ENCODE measurements at places on chromosomes 5 and 9. TPM values are rescaled to one million over a fixed set of nuclear protein-coding genes. Genes with fewer than 3 reads are reported as not detected.

The C9 gene
- total RNA-seq: not detected

The PCDHGA4 gene
- 0.07 TPM for total RNA-seq

The TMEM215 gene
- not detected for total RNA-seq

The KIF24 gene
- total RNA-seq: 5.6 TPM

The PTPN3 gene
- total RNA-seq: 0.56 TPM

The SLC6A19 gene
- total RNA-seq: not detected

The CTNND2 gene
- not detected for total RNA-seq

The PTCD2 gene
- 10.8 TPM for total RNA-seq

- no peak for DNase-seq
Measured at GRCh38 chr9:20048437-20048836, 259.6 kb upstream of the SLC24A2 start.

DNA sequence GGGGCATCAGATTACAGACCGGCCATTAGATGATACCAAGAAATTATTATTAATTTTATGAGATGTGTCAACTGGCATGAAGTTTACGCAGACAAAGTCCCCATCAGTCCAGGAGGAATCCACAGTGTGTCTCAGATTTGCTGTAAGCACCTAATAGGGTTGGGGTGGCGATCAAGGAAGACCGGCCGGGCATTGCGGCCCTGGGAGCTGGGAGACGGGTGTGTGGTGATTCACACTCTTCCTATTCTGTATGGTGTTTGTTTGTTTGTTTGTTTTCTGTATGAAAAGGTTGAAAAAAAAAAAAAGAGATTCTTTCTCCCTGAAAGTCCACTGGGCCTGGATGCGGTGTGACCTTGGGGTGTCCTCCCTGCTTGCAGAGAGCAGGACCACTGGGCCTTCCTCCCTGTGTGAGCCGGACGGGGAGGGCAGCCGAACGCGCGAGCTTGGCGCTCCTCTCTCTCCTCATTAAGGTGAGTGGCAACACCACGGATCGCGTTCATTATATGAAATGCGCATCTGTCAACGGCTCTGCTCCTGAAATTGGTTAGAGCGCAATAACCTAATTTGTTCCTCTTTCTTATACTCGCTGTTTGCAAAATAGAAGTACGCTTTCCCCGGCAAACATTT, 15.1 kb downstream of the RASGEF1C start:
- DNase-seq: no peak

- DNase-seq: no peak
Measured at GRCh38 chr9:117135501-117136098, 279.3 kb downstream of the ASTN2 start.

- DNase-seq: no peak
Measured at GRCh38 chr5:42612750-42613366, 143.8 kb upstream of the CCDC152 start.

GRCh38 chr9:93665637-93666438, 89.5 kb downstream of the PHF2 start:
- DNase-seq: no peak

GRCh38 chr5:111769541-111769940, 12.5 kb upstream of the NREP start:
- DNase-seq: no peak

- no peak for DNase-seq
Measured at GRCh38 chr9:16058131-16058549, 505.3 kb downstream of the CCDC171 start.

DNA sequence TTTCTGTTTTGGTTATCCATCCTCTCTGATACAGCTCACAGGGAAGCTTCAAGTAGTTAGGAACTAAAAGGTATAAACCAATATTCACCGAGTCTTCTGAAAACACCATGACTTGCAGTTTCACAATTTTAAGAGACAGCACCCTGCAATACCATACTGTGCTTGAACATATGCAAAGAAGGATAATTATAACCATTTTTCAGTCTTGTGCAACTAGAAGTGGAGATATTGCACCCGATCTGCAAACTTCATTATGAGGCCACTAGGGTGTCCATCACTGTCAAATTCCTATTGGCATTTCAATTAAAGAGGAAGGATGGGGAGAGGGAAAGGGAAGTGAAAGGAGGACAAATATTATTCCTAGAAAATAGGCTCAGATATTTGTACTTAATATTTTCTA, 32.4 kb upstream of the CEP120 start:
- DNase-seq: no peak

- no peak for DNase-seq
Measured at GRCh38 chr9:136056546-136057235, 38.4 kb downstream of the NACC2 start.

- DNase-seq: no peak
Measured at GRCh38 chr5:113221294-113222176, 213.3 kb downstream of the TSSK1B start.

- DNase-seq: peak; percentile 13
Measured at GRCh38 chr5:150513375-150514309, 5.7 kb downstream of the NDST1 start.

- DNase-seq: no peak
Measured at GRCh38 chr9:84988621-84989020, 319.1 kb downstream of the NTRK2 start.

DNA sequence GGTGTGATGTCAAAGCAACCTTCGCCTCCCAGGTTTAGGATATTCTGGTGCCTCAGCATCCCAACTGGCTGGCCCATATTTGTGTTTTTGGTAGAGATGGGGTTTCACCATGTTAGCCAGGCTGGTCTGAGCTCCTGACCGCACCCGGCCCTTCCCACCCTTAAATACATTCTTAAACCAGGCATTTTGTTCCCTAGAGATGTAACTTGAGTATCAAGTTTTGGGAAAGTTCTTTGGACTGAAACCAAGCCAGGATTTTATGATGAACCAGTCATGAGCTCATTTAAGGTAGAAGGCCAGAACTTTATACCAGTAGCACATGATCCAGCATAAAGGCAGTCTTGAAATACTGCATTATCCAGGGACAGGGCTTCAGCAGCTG, 3.5 kb downstream of the RPL7A start:
- no peak for DNase-seq

DNA sequence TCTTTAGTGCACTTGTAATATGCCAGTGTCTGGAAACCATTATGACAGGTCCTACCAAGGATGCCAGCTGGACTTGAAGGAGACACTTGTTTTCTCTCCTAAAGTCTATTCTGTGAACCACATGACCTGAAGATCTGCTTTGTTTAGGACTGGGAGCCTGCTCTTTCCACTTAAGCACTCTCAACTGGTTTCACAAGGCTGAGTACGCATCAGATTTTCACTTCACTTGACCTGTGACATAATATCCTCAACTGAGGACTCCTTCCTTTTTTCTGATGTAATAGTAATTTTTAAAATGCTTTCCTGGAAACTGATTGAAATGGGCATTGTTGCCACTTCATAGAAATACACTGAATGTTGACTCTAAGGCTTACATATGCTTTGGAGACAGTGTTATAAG, 52.2 kb downstream of the PDE8B start:
- DNase-seq: no peak

DNA sequence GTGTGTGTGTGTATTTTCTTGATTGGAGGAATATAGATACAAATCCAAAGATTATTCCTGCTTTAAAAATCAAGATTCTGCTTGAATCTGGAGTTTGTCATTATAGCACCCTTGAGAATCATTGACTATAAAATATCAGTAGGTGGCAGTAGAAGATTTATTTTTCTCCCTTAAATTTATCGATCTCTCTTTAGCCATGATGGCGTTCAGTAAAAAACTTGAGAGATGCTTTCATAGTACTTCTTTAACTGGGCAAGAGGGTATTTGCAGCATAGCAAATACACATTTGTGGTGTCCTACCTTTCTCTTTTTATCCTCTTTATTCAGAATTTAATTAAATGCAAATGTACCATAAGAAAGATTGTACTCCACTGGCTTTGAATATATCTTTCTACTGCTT, 307.7 kb downstream of the ADGRV1 start:
- no peak for DNase-seq

- DNase-seq: peak; percentile 24
Measured at GRCh38 chr5:179154991-179155955, 95.1 kb downstream of the ZNF354C start.

Data from activated CD4-positive, alpha-beta memory T cell treated with anti-CD3 and anti-CD28 coated beads for 36 hours (primary cell).